ENCODE measurements at places on chromosomes 7 and 10. TPM values are rescaled to one million over a fixed set of nuclear protein-coding genes. Genes with fewer than 3 reads are reported as not detected.

Gene TWNK
- 7.6 TPM for total RNA-seq

Gene KNDC1
- 0.14 TPM for total RNA-seq

Gene NUTM2B
- total RNA-seq: 1.7 TPM

Gene OGDHL
- 4.9 TPM for total RNA-seq

Gene DNAJB9
- 45.1 TPM for total RNA-seq

Gene CTAGE6
- total RNA-seq: not detected

Gene SND1
- total RNA-seq: 91.3 TPM

DNA sequence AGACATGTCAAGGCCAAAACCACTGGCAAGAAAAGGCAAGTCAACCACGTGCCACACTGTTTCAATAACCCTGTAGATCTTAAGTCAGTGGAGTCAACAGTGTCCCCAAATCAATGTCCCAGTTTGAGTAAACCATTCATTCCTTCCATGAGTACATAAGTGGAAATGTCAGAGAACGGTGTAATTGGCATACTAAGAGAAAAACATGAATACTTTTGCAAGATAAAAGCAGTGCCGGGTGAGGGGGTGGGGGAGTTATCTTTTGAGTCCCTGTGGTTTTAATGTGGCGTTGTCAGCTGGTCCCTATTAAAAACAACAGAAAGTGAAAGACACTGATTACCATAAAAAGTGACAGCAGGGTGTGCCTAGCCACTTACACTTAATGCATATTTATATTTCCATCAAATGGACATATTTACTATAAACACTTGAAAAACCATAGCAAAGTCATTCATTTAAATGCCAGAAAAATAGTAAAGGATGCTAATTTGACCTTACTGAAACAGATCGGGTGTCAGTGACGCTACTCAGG is 37.8 kb downstream of the RSU1 start:
- no peak for DNase-seq

DNA sequence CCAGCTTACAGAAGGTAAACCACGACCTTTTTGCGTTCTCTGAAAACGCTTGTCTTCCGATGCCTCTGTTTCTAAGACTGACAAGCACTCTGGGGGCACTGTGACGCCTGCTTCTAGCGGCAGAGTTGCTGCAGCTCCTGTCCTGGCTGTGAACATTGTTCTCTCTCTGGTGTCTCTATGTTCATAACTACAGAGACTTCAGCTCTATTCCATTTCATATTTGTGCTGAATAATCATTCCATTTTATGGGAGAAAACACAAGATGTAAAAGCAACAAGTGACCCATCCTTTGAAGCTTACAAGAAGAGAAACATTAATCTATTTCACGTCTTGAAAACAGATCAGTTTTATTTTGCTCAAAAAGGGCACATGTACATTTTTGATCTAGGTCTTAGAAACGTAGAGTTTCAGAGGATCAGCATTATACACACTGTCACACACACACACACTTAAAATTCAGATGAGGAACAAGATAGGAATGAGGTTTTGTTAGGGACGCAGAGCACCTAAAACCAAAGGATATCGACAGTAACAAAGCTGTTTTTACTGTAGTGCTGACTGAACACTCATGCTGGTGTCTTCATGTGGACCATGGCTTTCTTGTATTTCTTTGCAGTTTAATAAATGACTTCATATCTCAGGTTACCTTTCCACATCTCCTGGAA is 3.0 kb downstream of the IKZF1 start:
- no peak for DNase-seq

DNA sequence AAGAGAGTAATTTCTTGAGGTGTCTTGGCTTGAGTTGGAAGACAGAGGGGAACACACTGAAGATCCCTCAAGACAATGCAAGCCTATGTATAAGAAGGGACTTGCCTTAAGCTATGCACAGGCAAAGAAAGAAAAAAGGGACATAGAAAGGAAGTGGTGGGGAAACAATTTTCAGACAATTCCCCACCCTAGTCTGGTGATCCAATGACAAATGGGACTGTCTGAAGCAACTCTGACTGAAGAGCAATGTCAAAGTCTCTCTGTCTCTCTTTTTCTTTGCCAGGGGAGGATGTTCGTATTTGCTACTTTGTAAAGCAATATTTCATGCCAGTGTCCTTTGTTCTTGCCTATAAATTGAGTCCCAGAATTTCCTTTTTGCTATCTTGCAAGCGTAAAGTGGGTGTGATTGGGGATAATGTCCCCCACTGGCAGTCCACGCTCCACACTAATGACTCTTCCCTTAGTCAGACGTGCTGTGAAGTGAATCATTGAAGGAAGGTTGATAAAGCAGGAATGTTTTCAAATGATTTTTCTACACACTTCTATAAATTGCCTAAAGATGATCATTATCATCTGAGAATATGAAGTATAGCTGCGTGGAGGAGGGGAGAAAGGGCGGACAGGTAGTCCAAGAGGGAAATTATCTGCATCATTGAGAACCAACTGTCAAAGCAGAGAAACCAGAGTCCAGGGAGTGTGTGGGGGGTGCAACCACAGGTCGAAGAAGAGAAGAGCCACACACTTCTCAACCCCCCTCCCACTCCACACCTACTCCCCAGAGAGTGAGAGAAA is 243.8 kb upstream of the ETV1 start:
- no peak for DNase-seq

GRCh38 chr10:129915526-129916378 is 48.3 kb downstream of the EBF3 start:
- DNase-seq: no peak

- DNase-seq: no peak
These were observed 1196.8 kb upstream of the PHF14 start for GRCh38 chr7:9776900-9777299.

- no peak for DNase-seq
These were observed 81.6 kb downstream of the MGMT start for GRCh38 chr10:129548600-129548999.

DNA sequence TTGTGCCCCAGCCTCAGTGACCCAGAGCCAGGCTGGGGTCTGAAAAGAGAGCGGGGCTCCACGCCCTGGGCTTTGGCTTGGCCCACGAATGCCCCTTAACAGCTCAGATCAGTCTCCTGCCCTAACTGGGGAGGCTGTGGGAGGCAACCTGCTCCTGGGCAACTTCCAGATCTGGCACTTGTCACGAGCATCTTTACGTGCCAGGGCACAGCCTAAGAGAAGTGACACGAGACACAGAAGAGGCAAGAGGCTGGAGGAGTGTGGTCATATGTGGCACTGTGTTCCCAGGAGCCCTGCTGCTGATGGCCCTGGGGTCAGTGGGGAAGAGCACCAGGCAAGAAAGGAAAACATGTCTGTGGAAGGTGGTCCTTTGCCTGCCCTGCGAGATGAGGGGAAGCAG is 97.8 kb upstream of the BTBD16 start:
- DNase-seq: peak; percentile 42

- DNase-seq: no peak
These were observed 11.7 kb downstream of the PTPRE start for GRCh38 chr10:127918572-127918971.

DNA sequence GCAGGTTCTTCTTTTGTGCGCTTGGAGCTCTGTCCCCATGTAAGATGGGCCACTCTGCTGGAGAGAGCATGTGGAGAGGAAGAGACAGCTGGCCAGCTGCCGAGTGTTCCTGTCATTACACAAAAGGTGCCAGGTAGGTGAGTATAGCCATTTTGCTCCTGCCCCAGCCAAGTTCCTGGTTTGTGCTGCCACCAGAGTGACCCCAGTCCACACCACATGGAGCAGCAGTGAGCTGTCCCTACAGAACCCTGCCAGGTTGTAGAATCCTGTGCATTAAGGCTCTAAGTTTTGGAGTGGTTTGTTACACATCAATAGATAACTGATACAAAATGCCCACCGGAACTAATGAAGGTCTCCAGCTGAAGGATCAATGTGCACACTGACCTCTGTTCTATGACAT is 84.6 kb upstream of the GHITM start:
- DNase-seq: no peak

GRCh38 chr7:25384788-25385505 is 156.7 kb upstream of the NPVF start:
- DNase-seq: no peak

- DNase-seq: no peak
These were observed 20.7 kb downstream of the LAMB1 start for GRCh38 chr7:107982042-107982840.

DNA sequence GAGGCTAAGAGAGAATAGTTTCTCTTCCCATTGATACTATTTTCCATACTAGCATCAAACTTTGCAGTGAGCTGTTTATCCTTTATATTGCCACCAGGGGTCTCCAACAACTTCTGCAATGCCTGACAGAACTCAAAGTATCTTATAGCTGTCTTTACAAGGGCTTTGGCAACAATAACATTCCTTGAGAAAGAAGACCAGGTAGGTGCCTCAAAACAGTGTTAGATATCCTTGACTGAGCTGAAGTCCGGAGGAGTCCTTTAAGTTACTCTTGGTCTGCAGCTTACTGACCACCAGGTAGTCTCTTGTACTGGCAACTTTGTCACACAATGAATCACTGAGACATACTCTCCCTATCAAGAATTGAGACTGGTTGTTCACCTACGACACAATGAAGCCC is 30.0 kb upstream of the TES start:
- DNase-seq: no peak

- DNase-seq: peak; percentile 47
These were observed 28.2 kb downstream of the PHYH start for GRCh38 chr10:13271552-13272163.

DNA sequence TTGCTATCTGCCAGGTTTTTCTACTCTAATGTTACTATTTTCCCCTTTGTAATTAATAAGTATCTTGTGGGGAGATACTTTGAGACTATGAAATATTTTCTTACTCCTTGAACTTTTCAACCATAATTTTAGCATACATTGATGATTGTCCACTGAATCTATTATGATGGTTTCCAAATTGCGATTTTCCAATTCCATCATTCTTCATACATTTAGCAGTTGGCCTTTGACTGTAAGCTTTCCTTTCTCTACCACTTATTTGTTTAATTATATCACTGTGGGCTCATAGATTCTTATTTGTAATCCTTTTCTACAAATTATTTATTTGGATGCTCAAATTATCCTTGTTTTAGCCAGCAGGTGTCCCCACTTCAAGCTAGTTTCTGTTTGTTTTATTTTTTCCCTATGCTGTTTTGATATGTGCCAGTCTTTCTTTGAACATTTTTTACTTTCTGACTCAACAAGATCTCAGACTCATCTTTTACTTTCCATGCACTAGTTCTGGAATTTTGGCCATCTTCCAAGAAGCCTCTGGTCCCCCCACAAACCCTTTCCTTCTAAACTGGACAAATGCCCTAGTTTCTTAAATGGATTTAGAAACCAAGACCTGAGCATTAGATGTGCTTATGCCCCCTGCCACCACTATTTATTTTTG is 11.4 kb upstream of the MRPS16 start:
- DNase-seq: no peak

GRCh38 chr7:46201961-46202360 is 280.9 kb upstream of the IGFBP3 start:
- no peak for DNase-seq

GRCh38 chr10:120612756-120613155 is 155.7 kb downstream of the PLPP4 start:
- no peak for DNase-seq

- peak; percentile 16 for DNase-seq
These were observed 9.1 kb upstream of the DMBT1 start for GRCh38 chr10:122551450-122551849.

DNA sequence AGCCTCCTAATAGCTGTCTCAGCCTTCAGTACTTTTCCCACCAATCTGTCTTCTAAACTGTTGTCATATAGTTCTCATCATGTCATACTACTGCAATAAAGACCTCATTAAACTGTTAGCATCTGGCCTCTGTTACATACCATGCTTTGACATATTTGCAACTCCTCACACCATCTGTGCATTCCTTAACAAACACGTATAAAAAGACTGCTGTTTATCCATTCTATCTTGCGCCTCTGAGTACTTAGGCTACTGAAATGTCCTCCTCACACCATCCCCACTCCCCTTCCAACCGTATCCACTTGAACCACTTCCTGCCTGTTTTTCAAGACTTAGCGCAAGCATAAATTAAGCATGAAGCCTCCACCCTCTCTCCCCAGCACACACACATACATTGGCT is 41.6 kb downstream of the SLC16A9 start:
- DNase-seq: no peak

DNA sequence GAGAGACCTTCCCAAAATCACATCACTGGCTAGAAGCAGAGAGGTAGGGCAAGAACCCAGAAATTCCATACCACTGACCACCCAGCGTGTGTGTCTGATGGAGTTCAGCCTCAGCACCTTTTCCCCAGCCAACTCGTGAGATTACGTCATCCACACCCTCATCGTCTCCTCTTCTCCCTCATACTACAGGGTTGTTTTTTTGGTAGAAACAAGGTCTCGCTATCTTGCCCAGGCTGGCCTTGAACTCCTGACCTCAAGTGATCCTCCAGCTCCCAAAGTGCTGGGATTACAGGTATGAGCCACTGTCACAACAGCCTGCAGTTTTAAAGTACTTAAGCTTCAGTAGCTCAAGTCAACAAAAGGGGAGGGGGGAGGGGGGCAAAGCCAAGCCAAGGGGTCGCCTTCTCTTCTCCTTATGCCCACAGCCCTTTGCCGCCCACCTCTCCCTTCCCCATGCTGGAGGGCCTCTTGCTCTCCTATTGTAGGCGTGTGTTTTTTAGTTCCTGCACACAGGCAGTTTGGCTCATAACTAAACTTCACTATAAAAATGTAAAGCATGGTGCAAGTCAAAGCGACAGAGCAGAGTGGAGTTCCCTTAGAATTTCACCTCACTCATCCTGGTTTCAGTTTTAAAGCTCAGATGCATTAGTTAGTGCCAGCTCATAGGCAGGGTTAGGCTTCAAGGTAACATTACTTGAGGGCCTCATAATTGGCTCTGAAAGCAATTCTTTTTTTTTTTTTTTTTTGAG is 5.2 kb upstream of the PRDX3 start:
- no peak for DNase-seq

- DNase-seq: no peak
These were observed 890 bp downstream of the ZFYVE27 start for GRCh38 chr10:97737770-97738265.

GRCh38 chr7:148941598-148942275 is 57.6 kb upstream of the EZH2 start:
- DNase-seq: peak; percentile 37

DNA sequence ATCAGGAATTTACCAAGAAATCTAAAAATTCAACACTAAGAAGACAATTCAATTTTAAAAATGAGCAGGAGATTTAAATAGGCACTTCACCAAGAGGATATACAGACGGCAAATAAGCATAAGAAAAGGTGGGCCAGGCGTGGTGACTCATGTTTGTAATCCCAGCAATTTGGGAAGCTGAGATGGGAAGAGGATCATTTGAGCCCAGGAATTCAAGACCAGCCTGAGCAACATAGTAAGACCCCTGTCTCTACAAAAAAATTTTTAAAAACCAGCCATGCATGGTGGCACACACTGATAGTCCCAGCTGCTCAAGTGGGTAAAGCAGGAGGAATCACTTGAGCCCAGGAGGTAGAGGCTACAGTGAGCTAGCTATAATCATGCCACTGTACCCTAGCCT is 3.5 kb upstream of the AKR1D1 start:
- DNase-seq: no peak

- no peak for DNase-seq
These were observed 55.4 kb downstream of the CACNA2D1 start for GRCh38 chr7:82388138-82388537.

- DNase-seq: no peak
These were observed 289.9 kb upstream of the LRRN3 start for GRCh38 chr7:110800984-110801383.
